CD4-positive, alpha-beta T cell (primary cell): ENCODE measurements at places on chromosomes 12 and 14.

GRCh38 chr12:88111074-88111652 is 30.7 kb downstream of the CEP290 start:
- DNase-seq = no peak

- DNase-seq = no peak
Observed at GRCh38 chr12:92021666-92022035, 124.0 kb downstream of the BTG1 start.

GRCh38 chr14:20204721-20205120 is 14.0 kb downstream of the OR11G2 start:
- DNase-seq = no peak

GRCh38 chr12:52647601-52648000 is 4.4 kb downstream of the KRT2 start:
- DNase-seq = no peak

GRCh38 chr12:103673891-103674375 is 86.9 kb downstream of the STAB2 start:
- DNase-seq = no peak

- DNase-seq = no peak
Observed at GRCh38 chr12:88763536-88764100, 183.3 kb upstream of the KITLG start.

- DNase-seq = no peak
Observed at GRCh38 chr12:2248901-2249381, 196.2 kb downstream of the CACNA1C start.

GRCh38 chr14:50805396-50805795 is 25.6 kb downstream of the NIN start:
- DNase-seq = no peak

DNA sequence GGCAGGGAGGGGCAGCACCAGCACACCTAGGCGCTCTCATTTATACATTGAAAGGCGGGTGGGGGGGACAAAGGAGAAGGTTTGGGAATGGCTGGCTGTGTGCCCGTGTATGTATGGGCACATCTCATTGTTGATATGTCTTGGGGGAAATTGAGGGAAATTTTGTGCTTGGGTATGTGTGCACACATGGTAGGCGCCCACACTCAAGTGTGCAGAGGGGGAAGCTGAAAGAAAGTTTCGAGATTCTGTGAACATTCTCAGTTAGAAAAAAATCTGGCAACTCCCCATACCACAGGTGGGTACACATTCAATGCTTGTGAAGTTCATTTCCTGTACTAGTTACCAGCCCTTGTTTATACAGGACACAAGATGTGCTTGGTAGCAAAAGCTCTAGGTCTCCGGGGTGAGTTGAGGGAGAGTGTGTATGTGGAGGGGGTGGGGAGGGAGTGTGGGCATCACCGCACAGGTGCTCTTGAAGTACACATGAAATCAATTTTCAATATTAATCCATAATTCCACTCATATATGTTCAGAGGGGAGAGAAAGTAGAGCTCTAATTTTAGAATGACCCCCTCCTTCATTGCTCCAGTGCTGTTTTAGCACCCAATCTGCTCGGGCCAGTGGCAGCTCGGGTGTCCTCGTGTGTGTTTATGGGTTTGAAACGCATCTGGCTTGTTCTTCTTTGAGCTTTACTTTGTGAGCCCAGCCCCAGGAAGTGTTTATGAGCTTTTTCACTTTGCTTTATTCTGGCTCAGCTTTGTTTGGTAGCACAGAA is 286.0 kb downstream of the ZFP36L1 start:
- peak; percentile 26 for DNase-seq

DNA sequence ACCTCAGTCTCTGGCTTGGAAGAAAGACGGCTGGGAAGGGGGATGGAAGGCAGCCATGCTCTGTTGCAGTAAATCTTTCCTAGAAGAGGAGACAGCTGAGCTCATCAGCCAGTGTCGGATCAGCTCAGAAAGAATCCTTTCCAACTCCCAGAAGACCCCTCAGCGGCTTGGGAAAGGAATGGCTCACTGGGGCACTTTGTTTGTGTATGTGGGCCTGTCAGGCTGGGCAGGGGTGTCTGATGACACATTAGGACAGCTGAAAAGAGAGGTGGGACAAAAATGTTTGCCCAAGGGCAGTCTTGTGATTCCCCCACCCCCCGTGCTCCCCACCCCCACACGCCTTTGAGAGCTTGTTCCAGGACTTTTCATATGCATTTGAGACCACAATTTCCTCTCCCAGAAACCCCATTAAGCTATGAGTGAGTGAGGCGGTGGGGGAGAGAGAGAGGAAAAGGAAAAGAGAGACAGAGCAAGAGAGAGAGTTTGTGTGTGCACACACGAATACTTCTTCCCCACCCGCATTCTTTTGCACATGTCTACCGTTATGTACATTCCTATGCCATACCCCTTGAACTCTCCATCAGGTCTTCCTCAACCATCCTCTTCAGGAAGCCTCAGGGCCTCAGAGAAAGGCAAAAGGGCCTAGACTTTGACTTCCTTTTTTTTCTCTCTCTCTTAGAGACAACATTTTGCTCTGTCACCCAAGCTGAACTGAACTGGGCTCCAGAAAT is 198.9 kb downstream of the ZFP36L1 start:
- no peak for DNase-seq

GRCh38 chr12:42568952-42569915 is 20.3 kb downstream of the PRICKLE1 start:
- DNase-seq = no peak

DNA sequence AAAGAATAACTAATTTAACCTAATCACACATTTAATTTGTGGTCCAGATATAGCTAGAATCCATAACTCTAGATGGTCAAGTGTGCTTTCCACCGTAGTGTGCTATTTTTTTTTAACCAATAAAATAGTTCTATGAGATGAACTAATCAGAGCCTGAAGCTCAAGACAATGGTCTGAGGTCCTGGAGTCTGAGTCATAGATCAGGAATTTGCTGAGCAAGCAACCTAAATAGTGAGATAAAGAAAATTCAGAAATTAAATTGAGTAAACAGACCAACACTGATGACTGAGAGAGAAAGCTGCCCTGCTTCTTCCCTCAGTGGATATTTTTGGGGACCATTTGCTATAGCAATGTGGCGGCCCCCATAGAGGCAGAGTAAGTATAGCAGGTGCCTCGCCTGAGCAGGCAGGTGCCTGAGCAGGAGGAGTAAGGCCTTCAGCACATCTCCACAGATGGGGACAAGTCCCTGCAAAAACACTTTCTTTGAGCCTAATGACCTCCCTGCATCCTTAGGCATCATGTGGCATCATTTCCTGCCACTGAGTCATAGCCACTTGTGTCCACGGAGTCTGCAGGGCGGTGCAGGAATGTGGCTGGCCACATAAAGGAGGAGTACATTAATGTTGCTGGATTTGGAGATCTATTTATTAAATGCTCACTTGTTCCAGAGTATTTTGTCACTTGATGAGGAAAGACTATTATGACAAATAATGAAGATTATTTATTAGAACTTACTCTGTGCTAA is 13.9 kb upstream of the CLEC4E start:
- no peak for DNase-seq

DNA sequence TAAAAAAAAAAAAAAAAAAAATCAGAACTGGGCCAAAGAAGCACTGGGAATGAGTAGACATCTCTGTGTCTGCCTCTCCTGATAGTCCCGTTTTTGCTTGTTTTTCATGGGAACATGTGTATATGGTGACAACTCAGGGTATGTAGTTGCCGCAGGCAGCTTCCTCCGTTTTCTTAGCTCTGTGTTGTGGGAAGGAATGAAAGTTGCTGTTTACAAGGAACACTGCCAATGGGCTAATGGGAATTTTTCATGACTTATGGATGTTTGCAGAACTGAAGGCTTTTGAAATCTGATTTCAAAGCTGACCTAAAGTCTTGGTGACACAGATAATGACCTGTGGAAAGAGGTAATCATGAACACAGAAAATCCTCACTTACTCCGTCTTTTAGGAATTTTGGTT is 146.4 kb upstream of the BTG1 start:
- no peak for DNase-seq

DNA sequence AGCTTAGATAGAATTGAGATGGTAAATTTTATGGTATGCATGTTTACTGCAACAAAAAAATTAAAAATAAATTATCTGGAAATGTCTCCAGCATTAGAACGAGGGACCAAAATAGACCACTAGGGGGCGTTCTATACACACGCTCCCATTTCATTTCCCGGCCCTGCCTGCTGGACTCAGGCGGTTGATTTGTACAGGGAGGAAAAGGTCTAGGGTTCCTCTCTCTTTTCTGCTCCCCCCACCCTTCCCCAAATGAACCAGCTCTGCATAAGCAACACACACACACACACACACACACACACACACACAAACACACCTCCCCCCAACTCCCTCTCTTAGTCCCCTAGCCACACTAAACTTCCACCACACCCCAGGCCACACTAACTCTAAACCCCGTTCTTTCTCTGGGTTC is 7.8 kb upstream of the DTX1 start:
- DNase-seq = peak; percentile 55

DNA sequence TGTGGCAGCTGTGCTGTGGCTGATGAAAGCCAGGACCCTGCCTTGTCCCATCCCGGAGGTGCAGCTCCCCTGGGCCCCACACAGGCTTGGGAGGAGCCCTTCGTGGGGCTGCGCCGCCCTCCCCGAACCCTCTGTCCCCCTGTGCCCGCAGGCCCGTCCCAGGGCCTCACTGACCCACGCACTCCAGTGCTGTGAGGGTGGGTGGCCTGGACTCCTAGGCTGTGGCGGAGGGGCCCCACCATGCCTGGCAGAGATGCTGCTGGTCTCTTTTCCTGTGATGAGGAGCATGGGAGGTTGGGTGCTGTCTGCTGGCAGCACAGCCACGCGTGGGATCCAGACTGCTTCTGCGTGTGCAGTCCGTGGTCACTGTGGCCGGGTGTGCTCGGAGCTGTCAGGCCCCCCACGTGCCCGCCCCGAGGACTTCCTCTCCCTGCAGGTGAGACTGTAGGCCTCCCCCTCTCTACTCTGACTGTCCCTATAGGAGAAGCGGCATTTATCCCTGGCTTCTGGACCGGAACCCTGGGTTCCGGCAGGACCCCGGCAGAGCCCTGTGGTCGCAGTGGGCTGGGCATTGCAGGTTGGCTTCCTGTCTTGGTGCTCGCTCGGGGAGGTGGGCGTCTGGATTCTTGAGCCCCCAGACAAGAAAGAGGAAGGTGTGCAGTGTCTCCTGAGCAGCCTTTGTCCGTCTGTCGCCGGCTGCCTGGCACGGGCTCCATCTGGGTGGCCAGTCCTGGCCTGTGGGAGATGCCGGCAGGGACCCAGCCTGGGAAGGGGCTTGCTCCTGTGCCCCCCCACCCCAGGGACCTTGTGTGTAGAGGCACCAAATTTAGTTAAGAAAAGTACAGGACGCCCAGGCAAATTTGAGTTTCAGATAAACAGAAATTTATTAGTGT is 2.3 kb downstream of the MTA1 start:
- DNase-seq = no peak
